ENCODE measurements at places on chromosomes 2 and 18. TPM values are rescaled to one million over a fixed set of nuclear protein-coding genes. Genes with fewer than 3 reads are reported as not detected.
A peak's percentile ranks its signal among the peaks of the same experiment; 100 is the strongest.

NGEF gene
- 5.3 TPM for total RNA-seq

RAD51AP2 gene
- 0.81 TPM for total RNA-seq

- ATAC-seq, result no peak
Observed at GRCh38 chr2:160993654-160994061, 166.6 kb upstream of the TANK start.

GRCh38 chr2:33489835-33490431 is 13.5 kb downstream of the RASGRP3 start:
- ATAC-seq, result no peak

DNA sequence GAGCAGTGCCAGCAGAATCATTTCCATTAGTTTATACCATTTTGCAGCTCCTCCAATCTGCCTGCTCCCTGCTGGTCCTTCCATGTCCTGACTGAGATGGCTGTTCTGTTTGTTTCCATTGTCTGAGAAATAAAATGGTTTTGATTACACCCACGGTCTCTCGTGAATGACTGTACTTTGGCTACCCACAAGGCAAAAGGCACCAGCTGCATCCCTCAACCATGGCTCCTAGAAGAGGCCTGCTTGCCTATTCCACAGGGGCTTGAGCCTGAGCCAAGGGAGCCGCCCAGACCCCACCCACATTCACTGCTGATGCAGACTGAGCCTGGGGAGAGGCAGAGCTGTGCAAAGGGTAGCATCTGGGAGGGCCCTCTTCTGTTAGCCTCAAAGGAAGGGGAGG is 31.2 kb downstream of the MARCHF4 start:
- ATAC-seq, result peak; percentile 69

All from motor neuron (in vitro differentiated cells).